Aorta (tissue), 5 donors: ENCODE measurements at places on chromosomes 1 and 21. TPM values are rescaled to one million over a fixed set of nuclear protein-coding genes. Genes with fewer than 3 reads are reported as not detected.

DNA sequence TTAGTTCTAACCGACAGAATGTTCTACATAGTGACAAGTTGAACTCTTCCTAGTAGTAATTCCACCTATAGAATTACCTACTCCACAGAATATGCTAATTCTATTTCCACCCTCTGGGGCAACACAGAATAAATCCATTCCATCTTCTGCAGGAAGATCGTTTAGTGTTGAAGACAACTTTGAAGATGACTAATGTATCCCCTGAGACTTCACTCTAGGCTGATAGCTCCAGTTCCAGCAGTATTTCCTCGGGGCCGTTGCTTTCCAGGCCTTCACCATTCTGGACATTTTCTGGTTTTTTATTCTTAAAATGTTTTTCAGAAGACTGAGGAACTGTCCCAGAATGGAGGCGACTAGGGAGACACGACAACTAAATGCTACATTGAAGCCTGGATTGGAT lies 61.0 kb upstream of the CSF1 start:
- DNase-seq, result no peak

GRCh38 chr1:244969355-244970235 lies 105.3 kb upstream of the HNRNPU start:
- DNase-seq, result peak; percentile 91

OVAAL gene
- not detected for polyA plus RNA-seq

GRCh38 chr1:150156868-150157603 lies 7.3 kb downstream of the PLEKHO1 start:
- no peak for DNase-seq

PRKAA2 gene
- polyA plus RNA-seq, result 2.8 TPM

APCS gene
- polyA plus RNA-seq, result not detected

GRCh38 chr1:234763367-234763766 lies 153.4 kb upstream of the IRF2BP2 start:
- no peak for DNase-seq

DNA sequence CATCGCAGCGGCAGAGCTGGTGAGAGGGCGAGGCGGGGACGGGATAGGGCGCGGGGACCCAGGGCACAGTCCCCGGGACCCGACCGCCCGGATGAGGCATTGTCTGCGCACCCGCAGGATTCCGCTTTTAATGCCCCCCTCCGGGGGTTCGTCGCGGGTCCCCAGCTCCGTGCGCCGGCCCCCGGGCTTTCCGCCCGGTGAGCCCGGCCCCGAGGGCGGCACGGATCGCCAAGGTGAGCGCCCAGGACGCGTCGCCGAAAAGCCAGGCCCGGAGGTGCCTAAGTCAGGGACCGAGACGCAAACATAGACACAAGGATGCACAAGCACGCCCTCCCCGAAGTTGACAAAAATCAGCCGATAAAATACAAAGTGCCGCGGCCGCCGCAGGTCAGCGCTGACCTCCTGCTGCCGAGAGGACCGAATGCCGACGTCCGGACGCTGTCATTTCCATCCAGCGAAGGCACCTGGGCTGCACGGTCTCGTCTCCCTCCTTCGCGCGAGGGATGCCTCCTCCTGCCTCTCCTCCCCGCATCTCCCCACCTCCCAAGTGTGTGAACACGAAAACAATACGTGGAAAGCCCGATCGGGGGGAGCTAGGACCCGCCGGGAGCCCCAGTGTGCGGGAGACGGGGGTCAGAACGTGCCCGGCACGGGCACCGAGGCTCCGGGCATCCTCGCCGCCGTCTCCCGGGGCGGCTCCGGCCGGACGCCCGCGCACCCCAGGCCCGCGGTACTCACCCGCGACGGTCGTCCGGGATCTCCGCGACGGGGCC lies 101.1 kb upstream of the SOD1 start:
- peak; percentile 73 for DNase-seq

DNA sequence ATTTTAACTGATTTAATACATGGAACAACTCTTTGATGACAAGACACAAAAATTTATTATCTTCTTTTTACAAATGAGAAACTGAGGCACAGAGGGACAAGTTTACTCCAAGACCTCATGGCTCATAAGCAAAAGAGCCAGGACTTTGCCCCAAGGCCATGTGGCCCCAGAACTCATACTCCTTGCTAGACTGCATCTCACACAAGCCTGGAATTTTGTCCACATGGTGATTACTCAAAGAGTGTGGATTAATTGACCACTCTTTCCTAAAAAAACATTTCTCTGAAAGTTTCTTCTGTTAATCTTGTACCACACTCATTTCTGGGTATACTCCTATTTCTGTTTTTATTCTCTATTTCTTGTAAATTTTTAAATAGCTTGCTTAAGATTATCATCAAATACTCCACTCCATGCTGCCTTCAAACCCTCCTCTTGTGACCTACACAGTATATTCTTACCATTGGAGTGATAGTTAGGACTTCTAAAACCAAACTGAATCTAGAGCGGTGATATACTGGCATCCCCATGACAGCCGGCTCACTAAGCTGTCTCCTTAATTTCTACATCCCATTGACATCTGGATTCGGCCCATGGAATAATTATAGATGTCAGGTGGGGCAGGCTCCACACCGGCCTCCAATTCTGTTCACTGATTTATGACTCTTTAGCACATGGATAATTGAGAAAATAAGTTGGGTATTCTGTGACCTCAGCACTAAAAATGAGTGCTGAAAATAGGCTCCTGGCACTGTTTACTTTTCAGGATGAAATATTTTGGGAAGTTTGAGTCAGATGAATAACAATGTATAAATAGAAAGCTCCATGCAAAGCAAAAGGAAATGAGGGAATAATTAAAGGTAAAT lies 16.1 kb downstream of the RGS4 start:
- DNase-seq, result no peak

KLHDC7A gene
- not detected for polyA plus RNA-seq

LINGO4 gene
- polyA plus RNA-seq, result not detected

GRCh38 chr1:236663934-236664333 lies 22.4 kb upstream of the ACTN2 start:
- no peak for DNase-seq

GRCh38 chr1:78887458-78887857 lies 119.1 kb downstream of the ADGRL4 start:
- no peak for DNase-seq

- DNase-seq, result no peak
Observed at GRCh38 chr1:230791986-230792564, 44.9 kb downstream of the CAPN9 start.

LCE6A gene
- polyA plus RNA-seq, result not detected

LAD1 gene
- 33.8 TPM for polyA plus RNA-seq

GRCh38 chr21:28480470-28480869 lies 512.2 kb downstream of the LTN1 start:
- no peak for DNase-seq

DNA sequence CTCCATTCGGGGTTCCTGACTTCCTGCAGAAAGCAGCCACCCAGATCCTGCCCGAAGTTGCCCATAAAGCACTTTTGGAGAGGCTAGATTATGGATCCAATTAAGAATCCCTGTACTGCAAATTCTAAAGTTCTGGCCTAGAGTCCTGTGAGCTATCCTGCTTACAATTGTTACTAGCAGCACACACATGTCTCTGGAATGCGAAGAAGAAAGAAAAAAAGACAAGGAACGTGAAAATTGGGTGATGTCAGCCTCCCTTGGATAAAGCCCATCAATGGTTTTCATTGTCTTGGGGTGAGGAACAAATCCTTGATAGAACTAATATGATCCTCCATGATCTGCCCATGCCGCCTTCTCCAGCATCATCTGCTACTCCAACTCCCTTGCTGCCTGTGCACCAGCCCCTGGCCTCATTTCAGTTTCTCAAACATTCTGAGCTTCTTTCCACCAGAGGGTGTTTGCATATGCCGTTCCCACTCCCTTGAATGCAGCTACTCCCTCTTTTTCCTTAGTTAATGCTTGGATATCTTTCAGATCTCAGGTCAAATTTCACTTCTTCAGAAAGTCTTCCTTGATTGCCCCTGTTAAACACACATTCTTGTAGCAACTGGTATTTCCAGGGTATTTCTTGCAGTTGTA lies 94.0 kb downstream of the ST6GALNAC5 start:
- no peak for DNase-seq

ITGB2 gene
- polyA plus RNA-seq, result 6.7 TPM

- DNase-seq, result no peak
Observed at GRCh38 chr1:15100121-15100879, 53.2 kb upstream of the TMEM51 start.

GPR161 gene
- polyA plus RNA-seq, result 6.0 TPM

TNFAIP8L2 gene
- polyA plus RNA-seq, result 4.1 TPM

CR1 gene
- polyA plus RNA-seq, result 1.4 TPM

GRCh38 chr1:99173900-99174299 lies 90.4 kb upstream of the PLPPR4 start:
- DNase-seq, result no peak

DNA sequence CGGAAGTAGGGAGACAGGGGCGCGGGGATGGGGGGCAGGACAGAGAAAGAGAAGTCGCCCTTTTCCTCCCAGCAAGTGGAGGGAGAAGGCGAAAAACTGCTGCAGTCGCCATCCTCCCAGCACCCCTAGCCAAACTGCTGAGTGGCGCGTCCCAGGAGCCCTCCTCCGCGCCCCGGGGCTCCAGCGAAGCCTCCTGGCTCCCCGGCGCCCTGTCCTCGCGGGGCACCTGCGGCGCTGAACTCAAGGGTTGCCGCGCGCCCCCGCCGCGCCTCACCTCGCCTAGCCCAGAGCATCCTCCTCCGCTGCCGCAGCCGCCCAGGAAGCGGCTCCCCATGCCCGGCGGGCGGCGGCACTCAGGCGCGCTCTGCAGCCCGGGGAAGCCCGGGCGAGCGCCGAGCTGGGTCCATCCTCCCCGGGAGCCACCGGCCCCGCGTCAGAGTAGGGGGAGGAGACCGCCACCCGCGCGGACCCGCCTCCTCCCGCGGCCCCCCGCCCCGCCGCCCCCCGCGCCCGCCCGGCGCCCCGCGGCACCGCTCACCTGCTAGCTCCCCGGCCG lies at the start of gene DAB1:
Gene DAB1 (minus strand): TSS at position 405 of the 556 bp plus-strand sequence. CDS start 133,030 bp downstream, outside the sequence.
- DNase-seq, result no peak

GRCh38 chr1:228867108-228867950 lies 132.1 kb downstream of the RHOU start:
- DNase-seq, result no peak

GRCh38 chr1:198966519-198966918 lies 327.7 kb downstream of the PTPRC start:
- DNase-seq, result no peak

DNA sequence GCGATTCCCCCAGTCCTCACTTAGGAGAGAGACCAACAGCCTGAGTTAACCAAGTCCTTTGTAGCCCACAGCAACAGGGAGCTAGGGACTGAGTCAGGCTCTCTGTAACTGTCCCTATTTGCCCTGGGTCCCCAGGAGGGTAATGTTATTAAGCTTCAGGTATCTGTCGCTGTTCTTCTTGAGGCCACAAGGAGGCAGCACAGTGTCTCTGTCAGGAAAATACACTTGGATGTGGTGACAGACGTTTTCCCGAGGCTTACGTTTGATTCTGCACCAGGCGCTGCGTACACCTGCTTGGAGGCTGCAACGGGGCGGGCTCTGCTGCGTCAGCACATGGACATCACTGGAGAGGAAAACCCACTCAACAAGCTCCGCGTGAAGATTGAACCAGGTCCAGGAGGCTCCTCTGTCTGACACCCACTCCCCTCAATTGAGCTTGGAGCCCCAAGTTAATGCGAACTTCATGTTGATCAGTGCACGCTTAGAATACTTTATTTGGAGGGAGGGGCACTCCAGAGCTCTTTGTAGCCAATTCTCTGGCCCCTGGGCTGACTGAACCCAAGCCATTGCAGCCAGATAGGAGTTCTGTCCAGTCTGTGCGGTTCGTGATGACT lies 10.7 kb upstream of the ELF3 start:
- DNase-seq, result no peak

GRCh38 chr1:227312361-227313025 lies 5.8 kb downstream of the CDC42BPA start:
- DNase-seq, result no peak

DNA sequence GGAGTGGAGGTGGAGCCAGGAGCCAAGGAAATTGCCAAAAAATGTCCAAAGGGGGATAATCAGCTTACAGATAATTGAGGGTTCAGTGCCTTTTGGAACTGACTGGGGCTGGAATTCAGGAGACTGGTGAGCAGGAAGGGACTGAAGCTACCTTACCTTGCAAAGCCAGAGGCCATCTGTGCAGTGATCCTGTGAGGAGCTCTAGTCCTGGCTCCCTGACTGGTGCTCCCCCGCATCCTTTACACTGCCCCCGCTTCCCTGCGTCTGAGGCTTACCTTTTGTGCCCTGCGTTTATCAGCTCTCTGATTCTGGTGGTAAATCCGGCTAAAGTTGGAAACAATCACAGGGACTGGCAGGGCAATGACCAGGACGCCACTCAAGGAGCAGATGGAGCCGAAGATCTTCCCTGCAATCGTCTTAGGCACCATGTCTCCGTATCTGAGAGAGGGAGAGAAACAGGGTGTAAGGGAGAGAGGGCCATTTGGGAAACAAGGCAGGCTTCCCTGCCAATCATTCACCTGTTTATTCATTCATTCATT lies 31.0 kb downstream of the DDX20 start:
- DNase-seq, result no peak

PRAMEF11 gene
- not detected for polyA plus RNA-seq

GRCh38 chr1:160204526-160205241 lies 500 bp upstream of the PEA15 start:
- peak; percentile 64 for DNase-seq

GRCh38 chr21:45438391-45439145 lies 33.6 kb downstream of the COL18A1 start:
- peak; percentile 53 for DNase-seq

- no peak for DNase-seq
Observed at GRCh38 chr1:117161887-117162286, 40.3 kb upstream of the TRIM45 start.

TMEM200B gene
- 5.4 TPM for polyA plus RNA-seq

GRCh38 chr1:82466416-82466815 lies 665.7 kb downstream of the ADGRL2 start:
- DNase-seq, result no peak

CASQ2 gene
- 2.8 TPM for polyA plus RNA-seq

PADI2 gene
- polyA plus RNA-seq, result 0.87 TPM

DNA sequence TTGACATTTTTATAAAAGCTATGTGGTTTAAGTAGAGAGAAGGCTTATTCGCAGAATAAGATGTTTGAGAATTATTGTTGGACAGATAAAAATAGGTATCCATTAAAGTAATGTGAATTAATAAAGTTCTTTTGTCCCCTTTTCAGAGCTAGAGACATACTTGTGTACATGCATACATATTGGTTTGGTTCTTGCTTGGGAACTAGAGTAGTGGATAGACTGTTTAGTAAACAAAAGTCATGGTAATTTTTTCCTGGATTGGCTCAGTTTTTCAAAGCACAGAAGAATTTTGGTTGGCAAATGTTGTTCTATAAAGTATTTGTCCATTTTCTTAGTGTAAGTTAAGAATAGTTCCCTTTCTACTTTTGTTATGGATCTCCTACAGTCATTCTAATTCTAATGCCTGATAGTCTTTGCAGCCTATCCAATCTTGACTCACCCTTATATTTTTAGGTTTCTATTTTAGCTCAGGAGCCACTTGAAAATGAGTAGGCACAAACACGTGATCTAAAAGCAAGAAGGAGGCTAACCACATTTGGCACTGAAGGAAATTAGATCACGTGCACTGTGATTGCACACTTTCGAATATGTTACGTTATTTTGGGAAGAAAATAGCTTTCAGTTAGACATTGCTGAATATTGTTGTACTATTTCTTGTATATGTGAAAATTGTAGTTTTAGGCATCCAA lies 47.0 kb downstream of the RABGAP1L start:
- no peak for DNase-seq

CDCA8 gene
- polyA plus RNA-seq, result 0.56 TPM

GRCh38 chr1:64061430-64062104 lies 141.9 kb upstream of the UBE2U start:
- no peak for DNase-seq
